ENCODE measurements at places on chromosomes 1 and 21. TPM values are rescaled to one million over a fixed set of nuclear protein-coding genes. Genes with fewer than 3 reads are reported as not detected.

GRCh38 chr21:35470522-35470921 is 421.4 kb upstream of the RUNX1 start:
- no peaks in the 10 kb centered on the region for H3K36me3 ChIP-seq
- no peaks in the 10 kb centered on the region for H3K27me3 ChIP-seq
- no peak overlapping the region for H3K4me3 ChIP-seq
- H3K4me1 ChIP-seq: no peaks in the 10 kb centered on the region
- H3K27ac ChIP-seq: no peak overlapping the region

DNA sequence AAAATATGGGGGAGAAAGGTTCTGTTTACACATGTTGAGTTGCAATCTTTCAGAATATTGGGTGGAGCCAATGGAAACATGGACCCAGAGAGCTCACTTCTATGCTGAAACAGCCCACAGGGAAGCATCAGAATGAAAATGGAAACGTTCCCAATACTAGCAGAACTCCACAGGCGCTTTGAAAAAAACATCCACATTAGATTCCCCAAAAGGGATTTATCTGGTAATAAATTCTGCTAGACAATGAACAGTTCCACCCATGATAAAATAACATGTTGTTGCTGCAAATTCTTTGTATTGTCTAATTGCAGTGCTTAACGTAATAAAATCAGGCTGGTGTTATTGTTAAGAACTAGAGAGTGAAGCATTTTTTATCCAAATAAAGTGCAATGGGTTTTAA is 197.0 kb downstream of the GABPA start:
- DNase-seq: no peak
- no peak overlapping the region for H3K4me3 ChIP-seq
- H3K4me1 ChIP-seq: peaks cover 52% of the 10 kb centered on the region
- no peaks in the 10 kb centered on the region for H3K27me3 ChIP-seq

GRCh38 chr1:13829152-13829769 is 129.3 kb downstream of the PRDM2 start:
- no peaks in the 10 kb centered on the region for H3K27me3 ChIP-seq
- H3K27ac ChIP-seq: no peak overlapping the region
- H3K36me3 ChIP-seq: no peaks in the 10 kb centered on the region
- no peak for DNase-seq
- H3K4me3 ChIP-seq: no peak overlapping the region
- no peaks in the 10 kb centered on the region for H3K4me1 ChIP-seq

DNA sequence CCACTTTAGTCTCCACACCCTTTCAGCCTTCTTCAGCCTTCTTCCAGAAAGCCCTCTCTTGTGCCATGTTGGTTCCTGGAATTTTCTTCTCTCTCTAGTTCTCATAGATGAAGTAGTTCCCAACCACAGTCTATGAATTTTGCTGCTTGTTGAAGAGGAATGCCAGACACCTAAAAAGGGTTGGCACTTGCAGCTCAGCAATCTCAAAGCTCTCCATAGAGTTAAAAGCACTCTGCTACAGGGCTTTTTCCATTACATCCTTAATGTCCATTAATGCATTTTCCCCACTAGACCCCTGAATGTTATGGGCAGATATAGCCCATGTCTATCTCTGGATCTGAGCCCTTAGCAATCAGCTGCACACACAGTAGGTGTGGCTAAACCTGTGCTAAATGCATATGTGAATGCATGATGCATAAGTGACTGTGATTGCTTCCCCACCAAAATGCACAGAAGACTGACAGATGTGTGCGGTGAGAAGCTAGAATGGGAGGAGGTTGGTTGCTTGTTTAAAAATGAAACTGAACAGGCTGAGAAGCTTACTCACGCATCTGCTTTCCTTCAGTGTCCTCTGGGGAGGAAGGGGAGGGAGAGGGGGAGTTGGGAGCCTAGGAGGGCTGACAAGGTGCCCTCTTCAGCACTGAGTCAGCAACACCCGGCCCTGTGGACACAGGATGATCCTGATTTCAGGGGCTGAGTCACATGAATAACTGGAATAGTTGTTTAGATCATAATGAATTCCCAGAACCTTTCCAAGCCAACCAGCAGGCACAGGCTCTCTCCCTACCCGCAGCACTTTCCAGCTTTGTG is 146.1 kb upstream of the FGGY start:
- no peaks in the 10 kb centered on the region for H3K27me3 ChIP-seq

- no peak for DNase-seq
- H3K4me3 ChIP-seq: peak overlapping the region; percentile 51
- H3K36me3 ChIP-seq: no peaks in the 10 kb centered on the region
- peak overlapping the region; percentile 78 for H3K27ac ChIP-seq
- H3K4me1 ChIP-seq: peaks cover 10% of the 10 kb centered on the region
- no peaks in the 10 kb centered on the region for H3K27me3 ChIP-seq
Observed at GRCh38 chr1:156676114-156676819, 940 bp downstream of the NES start.

GRCh38 chr1:178010674-178011464 is 41.0 kb upstream of the SEC16B start:
- H3K36me3 ChIP-seq: peaks cover 15% of the 10 kb centered on the region
- H3K4me1 ChIP-seq: no peaks in the 10 kb centered on the region
- no peak overlapping the region for H3K4me3 ChIP-seq
- no peak overlapping the region for H3K27ac ChIP-seq

DNA sequence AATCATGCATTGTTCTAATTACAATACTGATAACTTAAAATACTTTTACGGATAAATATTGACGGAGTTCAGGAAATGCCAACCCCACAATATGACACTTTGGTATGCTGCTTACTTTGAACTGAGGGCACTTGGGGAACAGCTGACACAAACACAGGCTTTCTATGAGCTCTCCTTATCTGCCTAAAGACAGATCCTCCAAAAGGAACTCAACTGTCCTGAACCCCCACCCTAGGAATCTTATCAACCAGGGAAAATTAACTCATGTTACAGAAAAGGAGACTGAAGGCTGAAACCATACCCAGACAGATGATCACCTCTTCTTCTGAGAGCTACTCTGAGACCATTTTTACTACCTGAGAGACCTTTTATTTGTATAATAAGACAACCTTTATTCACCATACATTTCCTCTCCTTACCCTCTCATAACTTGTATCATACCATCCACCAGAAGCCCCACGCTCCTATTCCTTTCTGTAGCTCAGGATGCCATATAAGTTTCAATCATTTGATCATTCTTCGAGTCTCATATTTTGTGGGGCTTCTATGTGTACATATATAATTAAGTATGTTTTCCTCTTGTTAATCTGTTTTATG is 239.5 kb downstream of the FAF1 start:
- no peak overlapping the region for H3K27ac ChIP-seq
- no peaks in the 10 kb centered on the region for H3K4me1 ChIP-seq
- no peaks in the 10 kb centered on the region for H3K36me3 ChIP-seq
- H3K27me3 ChIP-seq: no peaks in the 10 kb centered on the region
- no peak for DNase-seq
- no peak overlapping the region for H3K4me3 ChIP-seq

DNA sequence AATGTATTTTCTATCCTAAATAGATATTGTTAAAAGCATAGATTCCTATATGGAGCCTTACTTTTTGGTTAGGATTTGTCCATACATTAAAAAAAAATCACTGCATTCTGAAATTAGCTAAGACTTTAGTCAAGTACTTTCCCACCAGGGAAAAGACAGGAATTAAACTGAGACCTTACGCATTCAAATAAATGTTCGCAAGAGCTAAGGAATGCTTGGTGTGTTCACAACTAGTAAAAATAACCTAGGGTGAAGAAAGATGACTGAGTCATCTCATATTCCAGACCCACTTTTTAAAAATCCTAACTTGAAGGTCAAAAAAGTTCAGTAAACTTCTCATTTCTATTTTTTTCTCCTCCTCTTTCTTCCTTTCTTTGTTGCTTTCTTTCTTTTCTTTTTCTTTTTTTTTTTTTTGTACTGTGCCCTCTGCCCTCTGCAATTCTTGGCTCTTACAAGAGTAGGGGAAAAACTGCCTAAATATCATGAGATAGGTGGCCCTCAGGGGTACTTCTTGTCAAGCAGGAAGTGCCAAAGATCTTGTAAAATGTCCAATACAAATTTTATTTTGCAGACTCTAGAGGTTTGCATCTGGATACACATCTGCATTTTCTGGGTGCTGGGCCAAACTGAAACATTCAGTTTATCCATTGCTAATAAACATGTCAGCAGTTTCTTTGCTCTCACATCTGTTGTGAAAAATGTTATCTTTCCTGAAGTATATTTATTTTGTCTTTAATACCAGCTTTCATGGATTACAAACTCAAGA is 121.4 kb upstream of the GORAB start:
- H3K27ac ChIP-seq: peak overlapping the region; percentile 90
- H3K4me3 ChIP-seq: no peak overlapping the region
- H3K27me3 ChIP-seq: no peaks in the 10 kb centered on the region
- no peaks in the 10 kb centered on the region for H3K36me3 ChIP-seq
- peaks cover 27% of the 10 kb centered on the region for H3K4me1 ChIP-seq
- no peak for DNase-seq

GRCh38 chr1:205504311-205505075 is at the start of gene CDK18:
Gene CDK18, plus strand, starts transcription at chr1:205504669. Its CDS starts 18,499 bp downstream, at chr1:205523168.
- peak within 1 kb of the TSS; percentile 59 for H3K27ac ChIP-seq
- H3K36me3 ChIP-seq: no peaks in the 10 kb centered on the region
- peak; percentile 90 for DNase-seq
- H3K4me1 ChIP-seq: peaks cover 17% of the 10 kb centered on the region
- peak within 1 kb of the TSS; percentile 86 for H3K4me3 ChIP-seq

DNA sequence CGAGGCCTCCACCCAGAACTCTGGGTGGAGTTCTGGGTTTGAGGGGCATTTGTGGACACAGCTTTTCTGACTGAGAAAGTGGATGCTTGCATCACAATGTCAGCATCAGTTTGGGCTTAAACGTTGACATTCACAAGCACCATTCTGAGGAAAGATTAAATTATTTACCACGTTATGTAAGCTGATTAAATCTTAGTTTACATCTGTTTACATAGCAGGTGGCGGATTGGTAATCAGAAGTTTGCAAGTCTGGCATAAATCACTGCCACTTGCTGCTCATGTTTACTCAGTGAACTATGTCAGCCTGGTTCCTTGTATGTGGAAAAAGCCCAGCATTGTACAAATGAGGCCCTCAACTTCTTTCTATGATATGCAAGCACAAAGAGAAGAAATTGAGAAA is 310.1 kb downstream of the PAPPA2 start:
- DNase-seq: no peak
- H3K4me3 ChIP-seq: no peak overlapping the region
- H3K4me1 ChIP-seq: no peaks in the 10 kb centered on the region
- H3K27ac ChIP-seq: no peak overlapping the region
- no peaks in the 10 kb centered on the region for H3K36me3 ChIP-seq

GRCh38 chr1:90048043-90048442 is 53.1 kb downstream of the ZNF326 start:
- H3K27me3 ChIP-seq: no peaks in the 10 kb centered on the region
- no peaks in the 10 kb centered on the region for H3K4me1 ChIP-seq
- H3K36me3 ChIP-seq: no peaks in the 10 kb centered on the region
- DNase-seq: no peak
- no peak overlapping the region for H3K27ac ChIP-seq

The COPA gene
- 56.3 TPM for total RNA-seq

The NRIP1 gene
- 4.8 TPM for total RNA-seq

The TAF12 gene
- total RNA-seq: 32.2 TPM

The EFHD2 gene
- total RNA-seq: 116 TPM

The ITGB2 gene
- total RNA-seq: 65.5 TPM

Data from ascending aorta (tissue), 2 donors.